Activated CD4-positive, CD25-positive, alpha-beta regulatory T cell treated with anti-CD3 and anti-CD28 coated beads, Interleukin-2, amount 50 U/mL, for 72 hours (primary cell): ENCODE measurements at places on chromosomes 7 and 10.

DNA sequence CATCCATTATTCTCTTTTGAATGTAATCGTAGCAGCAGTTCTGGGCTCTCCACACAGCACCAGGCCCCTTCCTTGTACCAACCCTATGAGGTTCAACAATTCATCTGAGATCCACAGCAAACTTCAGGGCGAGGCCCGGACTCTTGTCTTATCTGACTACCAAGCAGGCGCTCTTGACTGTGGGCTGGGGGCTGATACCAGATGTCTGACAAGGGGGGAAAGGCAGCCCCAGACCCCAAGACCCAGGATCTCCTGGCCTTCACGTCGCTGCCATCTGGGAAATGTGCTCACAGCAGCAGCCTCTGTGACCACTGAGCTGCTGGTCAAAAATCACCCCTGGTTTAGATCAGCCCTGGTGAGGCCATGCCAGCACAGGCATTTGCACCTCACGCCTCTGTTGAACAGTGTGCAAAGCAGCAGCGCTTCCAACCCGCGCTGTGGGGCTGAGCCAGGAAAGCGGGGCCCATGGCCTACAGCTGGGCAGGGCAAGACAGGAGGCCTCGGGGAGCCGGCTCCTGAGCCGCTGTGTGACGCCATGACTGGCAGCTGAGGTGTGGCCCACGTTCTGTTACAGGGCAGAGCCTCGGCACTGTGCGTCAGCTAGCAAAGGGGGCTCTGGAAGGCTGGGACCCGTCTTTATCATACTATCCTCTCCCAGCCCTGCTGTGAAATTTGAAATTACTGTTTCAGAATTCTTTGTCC is 143.9 kb downstream of the PAXIP1 start:
- no peak for DNase-seq

GRCh38 chr7:28575241-28575643 is 162.9 kb downstream of the CREB5 start:
- DNase-seq: no peak

DNA sequence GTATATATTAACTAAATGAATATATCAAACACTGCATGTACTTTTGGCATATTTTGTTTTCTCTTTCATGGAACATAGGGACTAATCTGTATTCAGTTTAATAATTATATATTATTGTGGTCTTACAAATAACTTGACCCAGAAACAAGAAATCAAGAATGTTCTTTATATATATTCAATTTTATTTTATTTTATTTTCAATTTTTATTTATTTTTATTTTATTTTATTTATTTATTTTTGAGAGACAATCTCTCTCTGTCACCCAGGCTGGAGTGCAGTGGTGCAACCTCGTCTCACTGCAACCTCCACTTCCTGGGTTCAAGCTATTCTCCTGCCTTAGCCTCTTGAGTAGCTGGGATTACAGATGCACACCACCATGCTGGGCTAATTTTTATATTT is 258.4 kb upstream of the MYO3A start:
- no peak for DNase-seq

- DNase-seq: no peak
Measured at GRCh38 chr10:117162093-117163060, 24.3 kb upstream of the VAX1 start.

DNA sequence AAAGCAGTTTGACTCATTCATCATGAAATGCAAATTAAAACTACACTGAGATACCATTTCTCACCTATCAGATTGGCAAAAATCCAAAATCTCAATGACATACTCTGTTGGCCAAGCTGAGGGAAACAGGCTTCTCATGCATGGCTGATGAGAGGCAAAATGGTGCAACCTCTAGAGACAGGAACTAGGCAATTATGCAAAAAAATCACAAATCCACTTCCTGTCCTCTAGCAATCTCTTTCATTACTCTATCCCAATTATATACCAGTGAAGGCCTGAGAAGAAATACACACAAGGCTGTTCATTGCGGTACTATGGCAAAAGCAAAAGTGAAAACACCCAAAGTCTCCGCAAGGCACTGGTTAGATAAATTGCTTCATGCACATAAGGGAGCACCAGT is 25.9 kb upstream of the PTPRN2 start:
- DNase-seq: no peak

DNA sequence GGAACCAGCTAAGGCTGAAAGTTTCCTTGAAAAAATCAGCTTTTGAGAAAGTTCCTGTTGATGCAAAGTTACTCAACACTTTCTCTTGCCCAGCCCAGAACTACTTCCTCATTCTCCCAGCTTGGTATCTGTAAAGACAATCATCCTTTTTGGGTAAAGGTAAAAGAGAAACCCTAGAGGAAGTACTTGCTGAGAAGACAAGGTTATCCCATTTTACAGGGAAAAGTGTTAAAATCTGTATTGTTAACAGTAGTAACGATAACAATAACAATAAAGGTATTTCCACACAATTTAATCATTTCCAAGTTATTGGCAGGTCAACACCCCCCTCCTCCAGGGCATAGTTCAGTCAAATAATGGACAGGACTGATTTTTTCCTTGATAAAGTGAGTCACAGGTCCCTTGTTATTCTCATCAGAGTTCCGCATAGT is 2.4 kb downstream of the ALOX5 start:
- no peak for DNase-seq

DNA sequence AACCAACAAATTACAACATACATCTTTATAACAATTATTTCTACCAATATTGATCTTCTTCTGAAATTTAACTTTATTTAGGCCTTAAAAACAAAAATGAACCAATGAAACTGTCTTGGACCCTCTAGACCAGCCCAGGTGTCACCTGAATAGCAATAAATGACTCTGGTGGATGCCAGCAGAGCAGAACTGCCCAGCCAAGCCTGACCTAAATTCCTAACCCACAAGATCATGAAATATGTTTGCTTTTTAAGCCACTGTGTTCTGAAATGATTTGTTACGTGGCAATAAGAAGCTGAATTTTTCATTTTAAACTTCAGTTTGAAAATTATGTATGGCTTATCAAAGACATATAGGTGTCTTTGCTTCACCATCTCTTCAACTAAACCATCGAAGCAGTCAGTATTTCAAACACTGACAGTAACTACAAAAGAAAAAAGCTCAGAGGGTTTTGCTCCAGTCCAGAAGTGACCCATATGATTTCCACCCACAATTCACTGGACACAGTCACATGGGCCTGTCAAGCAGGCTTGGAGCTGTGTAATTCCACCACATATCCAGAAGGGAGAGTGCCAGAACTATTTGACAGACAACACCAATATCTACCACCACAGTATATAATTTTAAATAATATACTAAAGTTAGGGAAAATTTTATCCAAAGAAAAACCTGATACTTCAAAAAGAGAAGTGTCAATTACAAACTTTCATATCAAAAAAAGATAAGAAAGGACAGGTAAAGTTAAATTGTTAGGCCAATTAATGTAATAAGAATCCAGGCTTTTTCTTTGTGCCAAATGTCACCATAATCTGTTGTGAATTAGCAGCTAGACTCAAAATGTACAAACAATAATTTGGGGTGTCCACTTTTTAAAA is 94.5 kb downstream of the KMT2C start:
- no peak for DNase-seq
